ENCODE measurements at places on chromosomes 4 and X. TPM values are rescaled to one million over a fixed set of nuclear protein-coding genes. Genes with fewer than 3 reads are reported as not detected.

- no peak overlapping the region for H3K4me3 ChIP-seq
- H3K36me3 ChIP-seq: no peaks in the 10 kb centered on the region
- H3K27ac ChIP-seq: no peak overlapping the region
Measured at GRCh38 chr4:127771535-127772275, 10.4 kb upstream of the HSPA4L start.

DNA sequence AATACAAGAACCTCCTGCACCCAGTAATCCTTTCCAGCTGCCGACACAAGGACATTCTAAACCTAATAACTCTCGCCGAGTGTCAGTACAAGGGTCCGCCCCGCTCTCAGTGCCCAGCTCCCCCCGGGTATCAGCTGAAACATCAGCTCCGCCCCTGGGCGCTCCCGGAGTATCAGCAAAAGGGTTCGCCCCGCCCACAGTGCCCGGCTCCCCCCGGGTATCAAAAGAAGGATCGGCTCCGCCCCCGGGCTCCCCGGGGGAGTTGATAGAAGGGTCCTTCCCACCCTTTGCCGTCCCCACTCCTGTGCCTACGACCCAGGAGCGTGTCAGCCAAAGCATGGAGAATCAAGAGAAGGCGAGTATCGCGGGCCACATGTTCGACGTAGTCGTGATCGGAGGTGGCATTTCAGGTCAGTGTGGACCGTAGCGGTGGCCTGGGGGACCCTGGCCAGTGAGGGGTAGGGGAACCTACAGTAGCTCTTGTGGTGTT, at the start of gene MAOA:
TSS of gene MAOA (plus strand) at position 295 of the 490 bp plus-strand sequence. CDS start at position 338, 43 bp downstream.
- H3K27ac ChIP-seq: peak within 1 kb of the TSS; percentile 80
- H3K4me3 ChIP-seq: peak within 1 kb of the TSS; percentile 77
- H3K36me3 ChIP-seq: no peaks in the 10 kb centered on the region
- peak; percentile 26 for DNase-seq
- peaks cover 6% of the 10 kb centered on the region for H3K4me1 ChIP-seq

- no peaks in the 10 kb centered on the region for H3K27me3 ChIP-seq
- peak overlapping the region; percentile 41 for H3K27ac ChIP-seq
- peaks cover 9% of the 10 kb centered on the region for H3K36me3 ChIP-seq
- no peak overlapping the region for H3K4me3 ChIP-seq
- DNase-seq: peak; percentile 18
Measured at GRCh38 chrX:129825746-129826505, 17.8 kb downstream of the ZDHHC9 start.

- no peak overlapping the region for H3K27ac ChIP-seq
- H3K36me3 ChIP-seq: no peaks in the 10 kb centered on the region
- DNase-seq: no peak
- no peaks in the 10 kb centered on the region for H3K4me1 ChIP-seq
- no peak overlapping the region for H3K4me3 ChIP-seq
Measured at GRCh38 chrX:51026862-51027261, 116.3 kb downstream of the BMP15 start.

DNA sequence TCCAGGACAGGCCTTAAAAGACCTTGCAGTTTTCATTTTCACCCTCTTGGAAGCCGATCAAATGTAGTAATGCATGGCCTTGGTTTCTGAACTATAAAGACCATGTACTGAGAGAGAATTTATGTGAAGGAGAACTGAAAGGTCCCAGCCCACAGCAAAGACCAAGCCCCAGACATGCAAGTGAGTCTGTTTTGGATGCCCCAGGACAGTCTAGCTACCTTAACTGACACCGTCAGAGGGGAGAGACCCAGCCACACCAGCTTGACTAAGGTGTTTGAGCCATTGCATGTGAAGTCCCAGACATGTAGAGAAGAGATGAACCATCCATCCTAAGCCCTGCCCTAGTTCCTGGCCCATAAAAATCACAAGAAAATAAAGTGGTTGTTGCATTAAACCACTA, 316.8 kb upstream of the GATB start:
- no peak overlapping the region for H3K4me3 ChIP-seq
- no peaks in the 10 kb centered on the region for H3K27me3 ChIP-seq
- H3K27ac ChIP-seq: peak overlapping the region; percentile 69
- peaks cover 35% of the 10 kb centered on the region for H3K36me3 ChIP-seq
- no peak for DNase-seq

Gene PPA2
- 40.1 TPM for total RNA-seq

Gene LDB2
- total RNA-seq: not detected

DNA sequence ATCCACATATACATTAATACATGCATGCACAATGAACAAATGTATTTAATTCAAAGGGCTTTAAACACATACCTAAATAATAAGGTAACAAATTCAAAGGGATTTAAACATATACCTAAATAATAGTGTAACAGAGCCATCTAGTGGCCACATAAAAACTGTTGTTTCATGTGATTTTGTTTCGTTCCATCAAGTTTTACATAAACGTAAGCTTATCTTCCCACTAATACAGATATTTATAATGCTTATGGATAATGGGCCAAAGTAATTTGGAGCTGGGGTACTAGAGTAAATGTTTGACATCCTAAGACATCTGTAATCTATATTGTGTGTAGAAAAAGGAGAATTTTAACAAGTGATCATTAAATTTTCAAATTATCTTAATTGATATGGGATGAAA, 82.3 kb downstream of the PRSS12 start:
- no peak overlapping the region for H3K4me3 ChIP-seq
- peak; percentile 25 for DNase-seq

DNA sequence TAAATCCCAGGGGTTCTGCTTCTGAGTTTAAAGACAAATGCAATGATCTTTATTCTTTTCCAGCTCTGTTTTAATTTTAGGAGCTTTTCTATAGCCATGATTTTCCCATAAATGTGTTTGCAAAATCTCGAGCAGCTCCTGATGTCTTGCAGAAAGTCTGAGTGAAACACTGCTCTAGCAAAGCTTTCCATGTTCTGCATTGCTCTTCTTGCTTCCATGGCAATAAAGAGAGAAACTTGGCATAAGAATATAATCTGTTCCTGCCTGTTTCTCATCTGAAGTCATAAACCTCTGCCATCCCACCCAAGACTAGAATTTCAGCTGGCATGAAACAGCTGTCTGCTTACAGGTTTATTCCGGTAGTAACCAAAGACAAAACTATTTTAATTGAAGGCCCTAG, 254.5 kb downstream of the SPRY1 start:
- no peak overlapping the region for H3K27ac ChIP-seq
- DNase-seq: no peak
- H3K4me3 ChIP-seq: no peak overlapping the region
- no peaks in the 10 kb centered on the region for H3K36me3 ChIP-seq
- H3K27me3 ChIP-seq: no peaks in the 10 kb centered on the region

- H3K27me3 ChIP-seq: peaks cover 16% of the 10 kb centered on the region
- no peak overlapping the region for H3K27ac ChIP-seq
- no peak overlapping the region for H3K4me3 ChIP-seq
- H3K4me1 ChIP-seq: no peaks in the 10 kb centered on the region
- H3K36me3 ChIP-seq: no peaks in the 10 kb centered on the region
Measured at GRCh38 chr4:110540982-110541451, 65.1 kb downstream of the ENPEP start.

- DNase-seq: no peak
- H3K4me1 ChIP-seq: peaks cover 8% of the 10 kb centered on the region
- no peaks in the 10 kb centered on the region for H3K27me3 ChIP-seq
- peaks cover 39% of the 10 kb centered on the region for H3K36me3 ChIP-seq
- H3K27ac ChIP-seq: peak overlapping the region; percentile 64
Measured at GRCh38 chr4:721261-722168, 15.9 kb downstream of the PCGF3 start.

- H3K4me3 ChIP-seq: no peak overlapping the region
- no peak overlapping the region for H3K27ac ChIP-seq
- no peaks in the 10 kb centered on the region for H3K36me3 ChIP-seq
- H3K27me3 ChIP-seq: peaks cover 18% of the 10 kb centered on the region
- DNase-seq: peak; percentile 47
Measured at GRCh38 chrX:103817502-103817901, 14.6 kb downstream of the RAB9B start.

- no peaks in the 10 kb centered on the region for H3K36me3 ChIP-seq
- no peak for DNase-seq
- H3K27me3 ChIP-seq: peaks cover 18% of the 10 kb centered on the region
- no peaks in the 10 kb centered on the region for H3K4me1 ChIP-seq
Measured at GRCh38 chr4:8897251-8898167, 25.9 kb upstream of the HMX1 start.

DNA sequence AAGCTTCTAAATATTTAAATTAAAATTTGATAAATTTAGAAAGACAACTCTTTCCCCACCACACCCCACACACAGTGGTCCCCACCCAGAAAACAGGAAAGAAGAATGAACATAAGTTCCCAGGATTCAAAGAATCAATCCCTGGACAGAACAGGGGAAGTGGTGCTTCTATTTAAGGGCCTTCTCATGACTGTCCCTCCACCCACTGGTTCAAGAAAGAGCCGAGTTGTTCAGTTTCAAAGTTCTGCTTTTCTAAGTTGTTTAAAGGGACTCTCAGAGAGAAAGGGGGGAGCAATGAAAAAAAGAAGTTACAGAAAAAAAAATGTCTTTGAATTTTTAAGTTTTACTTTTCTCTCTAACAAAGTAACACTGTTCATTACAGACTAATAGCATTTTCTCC, 195.8 kb downstream of the PDGFC start:
- H3K4me1 ChIP-seq: no peaks in the 10 kb centered on the region
- H3K4me3 ChIP-seq: no peak overlapping the region
- no peak for DNase-seq
- no peaks in the 10 kb centered on the region for H3K36me3 ChIP-seq

DNA sequence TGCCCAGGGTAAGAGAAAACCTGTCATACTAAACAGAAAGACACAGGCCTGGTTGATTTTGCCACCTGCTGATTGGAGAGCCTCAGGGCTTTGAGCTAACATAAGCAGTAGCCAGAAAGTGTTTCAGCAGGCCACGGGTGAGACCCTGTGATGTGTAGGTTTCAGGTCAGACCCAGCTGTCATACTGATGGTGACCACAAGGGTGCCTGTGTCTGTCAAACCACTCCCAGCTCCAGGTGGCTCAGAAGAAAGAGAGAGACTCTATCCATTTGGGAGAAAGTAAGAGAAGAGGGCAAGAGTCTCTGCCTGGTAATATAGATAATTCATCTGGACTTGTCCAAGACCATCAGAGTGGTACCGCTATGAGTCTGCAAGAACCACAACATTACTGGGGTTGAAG, 72.8 kb upstream of the NLRP2B start:
- no peak overlapping the region for H3K27ac ChIP-seq
- H3K4me1 ChIP-seq: no peaks in the 10 kb centered on the region

DNA sequence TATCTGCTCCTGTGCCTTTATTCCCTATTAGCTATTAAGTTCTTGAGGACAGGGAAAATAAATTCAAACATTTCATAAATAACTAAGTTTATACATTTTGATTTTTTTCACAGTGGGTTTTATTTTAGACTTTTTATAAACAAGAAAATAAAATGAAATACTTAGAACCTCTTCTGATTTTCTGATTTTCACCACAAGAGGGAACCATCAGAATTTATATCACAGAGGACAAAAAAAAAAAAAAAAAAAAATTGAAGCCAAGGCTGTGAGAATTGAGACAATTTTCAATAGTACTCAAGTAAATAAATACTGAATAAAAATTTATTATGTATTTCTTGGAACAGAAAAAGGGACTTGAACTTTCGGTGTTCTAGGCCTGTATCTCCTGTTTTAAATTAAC, 288.1 kb downstream of the SH3BGRL start:
- no peaks in the 10 kb centered on the region for H3K27me3 ChIP-seq
- H3K27ac ChIP-seq: no peak overlapping the region
- no peaks in the 10 kb centered on the region for H3K4me1 ChIP-seq
- DNase-seq: no peak
- no peaks in the 10 kb centered on the region for H3K36me3 ChIP-seq

Gene GPR173
- total RNA-seq: not detected

DNA sequence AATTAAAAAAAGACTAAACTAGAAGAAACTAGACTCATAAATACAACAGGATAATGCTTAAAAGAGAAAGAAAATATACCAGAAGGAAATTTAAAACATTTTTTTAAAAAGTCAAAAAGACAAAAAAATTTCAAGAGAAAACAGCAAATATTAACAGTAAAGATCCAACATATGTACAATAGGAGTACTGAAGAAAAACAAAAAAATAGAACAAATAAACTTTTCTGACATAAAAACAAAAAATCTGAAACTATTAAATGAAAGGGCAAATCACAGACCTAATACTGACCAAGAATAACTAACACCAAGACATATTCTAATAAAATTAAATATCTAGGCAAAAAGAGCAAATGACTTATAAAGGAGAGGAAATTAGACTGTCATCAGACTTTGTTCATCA, 11.5 kb downstream of the DNAJB14 start:
- no peak for DNase-seq
- no peaks in the 10 kb centered on the region for H3K27me3 ChIP-seq
- peaks cover 20% of the 10 kb centered on the region for H3K4me1 ChIP-seq

GRCh38 chrX:45823536-45823935, 622.9 kb upstream of the DIPK2B start:
- peaks cover 38% of the 10 kb centered on the region for H3K36me3 ChIP-seq
- H3K27me3 ChIP-seq: no peaks in the 10 kb centered on the region
- H3K4me3 ChIP-seq: no peak overlapping the region
- H3K27ac ChIP-seq: no peak overlapping the region

Gene EDNRA
- total RNA-seq: not detected

Gene CWH43
- total RNA-seq: not detected

DNA sequence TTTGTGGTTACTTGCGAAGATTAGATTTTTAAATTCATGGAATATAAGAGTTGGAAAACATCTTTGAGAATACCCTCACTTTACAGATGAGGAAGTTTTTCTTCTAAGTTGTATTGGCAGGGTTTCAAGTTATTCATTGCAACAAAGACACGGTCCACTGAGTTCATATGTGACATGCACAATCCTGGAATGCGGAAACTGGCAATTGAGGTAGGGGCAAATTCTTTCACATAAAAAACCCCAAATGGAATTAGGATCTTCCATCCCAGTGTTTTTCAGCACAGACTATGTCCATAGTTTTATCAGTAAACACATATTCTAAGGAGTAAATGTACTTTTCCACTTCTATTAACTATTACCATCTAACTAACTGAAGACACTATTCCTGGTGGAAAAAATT, 81.8 kb upstream of the NAP1L5 start:
- H3K27ac ChIP-seq: no peak overlapping the region
- no peaks in the 10 kb centered on the region for H3K27me3 ChIP-seq
- peaks cover 15% of the 10 kb centered on the region for H3K36me3 ChIP-seq
- DNase-seq: no peak
- H3K4me1 ChIP-seq: no peaks in the 10 kb centered on the region
- H3K4me3 ChIP-seq: no peak overlapping the region

Gene ZNF141
- total RNA-seq: 30.8 TPM

GRCh38 chr4:54908763-54909162, 216.6 kb downstream of the KDR start:
- no peak overlapping the region for H3K27ac ChIP-seq
- no peak for DNase-seq
- no peaks in the 10 kb centered on the region for H3K27me3 ChIP-seq
- H3K4me3 ChIP-seq: no peak overlapping the region
